Kidney tubule cell (primary cell): ENCODE measurements at places on chromosomes 11 and 22.
A peak's percentile ranks its signal among the peaks of the same experiment; 100 is the strongest.

- no peak for DNase-seq
Measured at GRCh38 chr11:72334651-72335050, 90.7 kb upstream of the PHOX2A start.

GRCh38 chr11:894575-895201 is 15.9 kb downstream of the CHID1 start:
- no peak for DNase-seq

DNA sequence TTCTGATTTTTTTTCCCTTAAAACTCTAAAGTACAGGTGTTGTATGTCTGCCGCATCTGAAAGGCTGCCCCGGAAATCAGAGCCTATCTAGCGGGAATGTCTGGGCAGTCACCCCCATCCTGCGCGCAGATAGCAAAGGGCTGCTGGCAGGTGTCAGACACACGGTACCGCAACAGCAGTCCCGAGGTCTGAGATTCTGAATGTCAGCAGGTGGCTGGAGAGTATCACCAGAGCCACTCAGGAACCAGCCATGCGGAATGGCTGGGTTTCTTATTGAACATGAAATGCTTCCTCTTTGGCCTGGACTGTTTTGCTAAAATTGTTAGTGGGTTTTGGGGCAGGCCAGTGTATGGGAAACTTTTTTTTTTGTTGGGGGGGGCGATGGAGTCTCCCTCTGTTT is 53.3 kb downstream of the CERK start:
- peak; percentile 9 for DNase-seq

- no peak for DNase-seq
Measured at GRCh38 chr11:44488165-44488965, 77.1 kb upstream of the CD82 start.

DNA sequence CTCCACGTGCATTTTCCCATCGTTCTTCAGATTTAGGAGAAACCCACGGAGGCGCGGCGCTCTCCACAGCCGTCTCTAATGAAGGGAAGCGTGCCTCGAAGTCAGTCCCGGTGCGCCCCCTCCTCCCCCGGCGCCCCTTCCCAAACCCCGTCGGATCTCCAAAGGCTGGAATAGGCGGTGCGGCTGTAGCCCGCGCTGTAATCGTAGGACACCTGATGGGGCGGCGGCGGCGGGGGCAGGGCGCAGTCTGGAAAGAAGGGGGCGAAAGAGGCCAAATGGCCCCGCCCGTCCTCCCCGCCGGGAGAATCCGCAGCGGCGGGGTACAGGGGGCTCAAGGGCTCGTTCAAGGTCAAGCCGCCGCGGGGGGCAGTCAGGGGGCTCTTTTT is 1.3 kb downstream of the FAM181B start:
- DNase-seq, result no peak

DNA sequence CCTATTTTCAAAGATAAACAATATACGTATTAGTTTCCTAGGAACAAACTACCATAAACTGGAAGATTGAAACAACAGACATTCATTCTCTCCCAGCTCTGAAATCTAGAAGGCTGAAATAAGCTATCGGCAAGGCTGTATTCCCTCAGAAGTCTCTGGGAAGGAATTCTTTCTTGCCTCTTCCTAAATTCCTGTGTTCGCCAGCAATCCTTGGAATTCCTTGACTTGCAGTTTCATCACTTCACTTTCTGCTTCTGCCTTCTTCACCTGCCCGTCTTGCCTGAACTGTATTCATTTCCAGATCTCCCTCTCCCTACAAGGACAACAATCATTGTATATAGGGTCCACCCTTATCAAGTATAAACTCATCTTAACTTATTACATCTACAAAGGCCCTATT is 17.7 kb upstream of the PRDM10 start:
- peak; percentile 32 for DNase-seq

GRCh38 chr11:134033696-134034491 is 35.0 kb upstream of the JAM3 start:
- peak; percentile 89 for DNase-seq

GRCh38 chr11:96254087-96254486 is 88.9 kb downstream of the MAML2 start:
- DNase-seq, result no peak

- DNase-seq, result no peak
Measured at GRCh38 chr11:2762451-2762850, 62.7 kb upstream of the KCNQ1OT1 start.
